M059J (cell line): ENCODE measurements at places on chromosomes 12 and 14. TPM values are rescaled to one million over a fixed set of nuclear protein-coding genes. Genes with fewer than 3 reads are reported as not detected.

DNA sequence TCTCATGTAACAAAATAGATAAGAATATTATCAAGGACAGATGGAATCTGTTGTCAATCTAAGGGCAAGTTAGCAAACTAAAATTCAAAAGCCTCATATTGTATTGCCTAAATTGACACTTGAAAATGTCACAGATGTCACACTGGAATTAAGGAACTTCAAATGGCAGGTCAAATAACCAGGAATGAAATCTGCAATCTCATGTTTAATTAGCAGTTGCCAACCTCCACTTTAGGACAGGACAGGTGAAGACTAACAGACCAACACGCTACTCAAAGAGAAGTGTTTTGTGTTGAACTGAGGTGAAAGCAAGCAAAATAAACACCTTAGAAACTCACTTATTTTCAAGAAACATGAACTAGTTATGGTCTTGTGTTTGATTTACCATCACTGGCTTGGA, 11.1 kb downstream of the KIF21A start:
- no peak for DNase-seq

The FBXW8 gene
- total RNA-seq = 9.0 and 18.2 TPM in 2 replicates

GRCh38 chr12:32477714-32478113, 78.4 kb downstream of the FGD4 start:
- no peak for DNase-seq

- no peak for DNase-seq
Measured at GRCh38 chr14:90362558-90362896, 30.8 kb upstream of the NRDE2 start.

The ESPL1 gene
- total RNA-seq = 2.9 and 9.0 TPM in 2 replicates

DNA sequence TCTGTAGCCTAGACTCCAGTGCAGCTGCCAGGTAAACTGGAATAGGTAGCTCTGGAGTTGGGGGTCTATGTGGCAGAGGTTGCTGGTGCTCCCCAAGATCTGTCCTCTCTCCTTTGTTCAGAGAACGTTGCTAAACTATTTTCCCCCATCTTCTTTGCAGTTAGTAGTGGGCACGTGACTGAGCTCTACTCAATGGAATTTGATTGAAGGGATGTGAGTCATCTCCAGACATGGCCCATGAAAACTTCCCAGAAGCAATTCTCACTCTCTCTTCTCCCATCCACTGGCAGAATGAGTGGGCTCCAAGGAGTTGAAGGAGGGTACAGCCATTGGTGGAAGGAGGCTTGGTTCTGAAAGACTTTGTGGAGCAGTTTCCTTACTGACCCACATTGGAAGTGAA, 44.0 kb downstream of the PAH start:
- peak; percentile 22 for DNase-seq

- DNase-seq = no peak
Measured at GRCh38 chr14:100890061-100890850, 13.3 kb downstream of the RTL1 start.

The REM2 gene
- 0.52 TPM in 1 of 2 replicates, not detected in the other for total RNA-seq

- peak; percentile 61 for DNase-seq
Measured at GRCh38 chr12:31323391-31324115, 2.4 kb downstream of the SINHCAF start.
